ENCODE measurements at places on chromosomes 3 and 15.

GRCh38 chr3:168061332-168061996, 34.3 kb downstream of the GOLIM4 start:
- DNase-seq: no peak

- DNase-seq: peak; percentile 30
These were observed 621 bp downstream of the RGMA start for GRCh38 chr15:93088200-93088980.

DNA sequence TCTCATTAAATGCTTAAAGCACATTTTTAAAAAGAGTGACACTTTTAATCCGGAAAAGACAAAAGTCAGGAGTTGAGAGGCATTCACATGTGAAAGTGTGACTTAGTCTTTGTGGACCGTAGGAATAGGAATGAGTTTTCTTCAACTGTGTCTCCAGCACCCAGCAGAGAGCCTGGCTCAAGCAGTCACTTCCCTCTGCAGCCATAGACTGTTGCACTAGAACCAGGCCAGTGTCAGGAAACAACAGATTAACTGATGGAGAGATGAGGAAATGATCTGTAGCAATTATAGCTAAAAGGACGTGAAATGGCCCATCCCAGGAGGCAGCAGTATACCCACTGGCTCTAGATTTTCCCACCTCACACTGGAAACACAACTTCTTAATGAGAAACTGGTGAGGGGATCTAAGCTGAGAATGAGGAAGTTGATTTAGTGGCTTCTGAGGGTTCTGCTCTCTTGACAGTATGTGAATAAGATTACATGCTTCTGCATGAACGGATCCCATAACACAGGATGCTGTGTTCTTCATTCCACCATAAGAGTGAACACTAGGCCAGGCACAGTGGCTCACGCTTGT, 19.8 kb downstream of the CFAP92 start:
- DNase-seq: no peak

- no peak for DNase-seq
These were observed 36.7 kb downstream of the ABTB1 start for GRCh38 chr3:127709320-127710060.

DNA sequence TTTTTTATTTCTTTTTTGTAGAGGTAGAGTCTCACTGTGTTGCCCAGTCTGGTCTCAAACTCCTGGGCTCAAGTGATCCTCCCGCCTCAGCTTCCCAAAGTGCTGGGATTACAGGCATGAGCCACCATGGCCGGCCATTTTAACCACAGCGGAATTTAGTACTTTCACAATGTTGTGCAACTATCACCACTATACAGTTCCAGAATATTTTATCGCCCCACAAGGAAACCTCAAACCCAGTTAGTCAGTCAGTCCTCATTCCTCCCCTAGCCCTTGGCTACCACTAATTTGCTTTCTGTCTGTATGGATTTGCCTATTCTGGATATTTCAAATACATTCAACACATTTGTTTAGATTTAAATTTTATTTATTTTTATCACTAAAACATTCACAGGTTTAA, 15.5 kb upstream of the HOMER2 start:
- DNase-seq: no peak

DNA sequence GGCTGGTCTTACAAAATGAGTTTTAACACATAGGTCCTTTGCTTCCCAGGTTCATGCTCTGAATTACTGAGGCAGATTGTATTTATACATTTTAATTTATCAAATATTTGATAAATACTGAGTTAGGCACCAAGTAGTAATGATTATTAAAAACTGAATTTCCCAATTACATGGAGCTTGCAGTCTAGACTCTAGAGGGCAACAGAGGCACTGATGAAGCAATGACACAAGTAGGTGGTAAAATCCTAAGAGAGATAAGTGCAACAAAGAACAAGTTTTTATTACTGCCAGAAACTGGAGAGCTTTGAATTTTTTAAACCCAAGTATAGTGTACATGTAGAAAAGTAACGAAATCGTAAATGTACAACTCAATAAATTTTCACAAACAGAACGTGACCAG, 406.2 kb upstream of the RARB start:
- no peak for DNase-seq

- no peak for DNase-seq
These were observed 140.5 kb downstream of the FNDC3B start for GRCh38 chr3:172179680-172180399.

- DNase-seq: no peak
These were observed 78.5 kb downstream of the TRAK1 start for GRCh38 chr3:42169579-42170120.

DNA sequence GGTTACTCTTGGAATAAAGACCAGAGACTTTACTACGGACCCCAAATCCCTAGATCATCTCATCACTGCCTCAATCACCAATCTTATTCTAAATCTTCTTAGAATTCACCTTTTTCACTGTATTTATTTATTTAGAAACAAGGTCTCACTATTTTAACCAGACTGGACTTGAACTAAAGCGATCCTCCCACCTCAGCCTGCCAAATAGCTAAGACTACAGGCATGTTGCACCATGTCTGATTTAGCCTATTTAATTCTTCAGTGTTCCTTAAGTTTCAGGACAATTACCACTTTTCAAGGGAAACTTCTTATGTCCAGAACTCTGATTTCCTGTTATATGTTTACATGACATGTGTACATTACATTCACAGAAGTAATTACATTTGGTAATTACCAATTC, 238.0 kb upstream of the COL8A1 start:
- DNase-seq: no peak

GRCh38 chr3:52278510-52279069, at the start of gene WDR82:
Gene WDR82 (minus strand): TSS chr3:52278649. CDS start chr3:52278361, 288 bp downstream.
- peak; percentile 98 for DNase-seq

DNA sequence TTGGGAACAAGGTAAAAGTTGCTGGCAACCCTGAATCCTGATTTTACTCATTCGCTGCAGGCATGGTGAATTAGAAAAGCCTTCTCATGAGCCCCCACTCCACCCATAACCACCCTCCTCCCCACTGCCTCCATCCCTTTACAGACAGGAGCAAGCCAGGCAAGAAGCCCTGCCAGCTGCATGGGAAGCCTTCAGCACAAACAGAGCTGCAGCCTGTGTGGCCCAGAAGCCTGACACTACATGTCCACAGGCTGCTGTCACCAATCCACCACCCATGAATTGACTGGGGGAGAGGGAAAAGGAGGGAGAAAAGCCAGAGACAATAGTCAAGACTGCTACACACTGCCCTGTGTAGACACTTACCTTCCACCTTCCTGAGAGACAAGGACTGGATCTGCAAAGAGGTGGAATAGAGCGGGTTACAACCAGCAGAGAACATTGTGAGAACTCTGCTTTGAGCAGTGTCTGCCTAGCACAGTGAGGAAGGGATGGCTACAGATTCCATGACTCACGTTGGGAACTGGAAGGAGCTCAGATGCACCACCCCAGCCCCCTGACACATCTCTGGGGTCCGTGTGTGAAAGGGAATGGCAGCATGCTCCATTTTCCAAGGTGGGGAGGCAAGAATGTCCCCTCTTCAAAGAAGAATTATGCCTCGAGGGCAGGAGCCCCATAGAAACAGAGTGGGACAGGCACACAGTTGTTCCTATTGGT, 33.9 kb downstream of the DZIP1L start:
- DNase-seq: no peak

- no peak for DNase-seq
These were observed 69.4 kb downstream of the TFRC start for GRCh38 chr3:196012481-196012880.

DNA sequence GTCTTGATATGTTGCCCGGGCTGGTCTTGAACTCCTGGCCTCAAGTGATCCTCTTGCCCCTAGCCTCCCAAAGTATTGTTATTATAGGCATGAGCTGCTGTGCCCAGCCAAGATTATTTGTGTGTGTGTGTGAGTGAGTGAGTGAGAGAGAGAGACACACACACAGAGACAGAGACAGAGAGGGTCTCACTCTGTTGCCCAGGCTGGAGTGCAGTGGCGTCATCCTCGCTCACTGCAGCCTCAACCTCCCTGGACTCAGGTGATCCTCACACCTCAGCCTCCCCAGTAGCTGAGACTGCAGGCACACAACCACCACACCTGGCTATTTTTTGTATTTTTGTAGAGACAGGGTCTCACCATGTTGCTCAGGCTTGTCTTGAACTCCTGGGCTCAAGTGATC, 5.8 kb downstream of the ICE2 start:
- no peak for DNase-seq

DNA sequence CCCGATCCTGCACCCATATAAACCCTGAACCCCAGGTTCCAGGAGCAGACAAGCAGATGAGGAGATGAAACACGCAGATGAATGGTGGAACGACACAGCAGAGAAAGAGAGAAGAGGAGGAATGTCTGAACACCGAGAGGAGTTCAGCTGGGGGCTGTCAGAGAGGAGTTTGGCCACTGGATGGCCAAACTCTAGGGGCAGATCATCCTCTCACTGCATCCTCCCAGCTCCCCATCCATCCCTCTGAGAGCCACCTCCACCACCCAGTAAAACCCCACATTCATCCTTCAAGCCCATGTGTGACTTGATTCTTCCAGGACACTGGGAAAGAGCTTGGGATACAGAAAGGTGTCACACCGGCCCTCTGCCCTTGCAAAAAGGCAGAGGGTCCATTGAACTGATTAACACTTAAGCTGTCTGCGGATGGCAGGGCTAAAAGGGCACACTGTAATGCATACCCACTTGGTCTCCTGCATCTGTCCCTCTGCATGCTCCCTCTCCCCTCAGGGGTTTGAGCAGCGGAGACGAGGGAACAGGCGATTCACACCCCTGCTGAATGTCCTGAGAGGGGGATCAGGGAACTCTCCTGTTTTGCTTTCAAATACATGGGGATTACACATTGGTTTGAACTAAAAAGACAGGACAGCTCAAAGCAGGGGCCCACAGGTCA, 53.8 kb downstream of the TMED3 start:
- no peak for DNase-seq

DNA sequence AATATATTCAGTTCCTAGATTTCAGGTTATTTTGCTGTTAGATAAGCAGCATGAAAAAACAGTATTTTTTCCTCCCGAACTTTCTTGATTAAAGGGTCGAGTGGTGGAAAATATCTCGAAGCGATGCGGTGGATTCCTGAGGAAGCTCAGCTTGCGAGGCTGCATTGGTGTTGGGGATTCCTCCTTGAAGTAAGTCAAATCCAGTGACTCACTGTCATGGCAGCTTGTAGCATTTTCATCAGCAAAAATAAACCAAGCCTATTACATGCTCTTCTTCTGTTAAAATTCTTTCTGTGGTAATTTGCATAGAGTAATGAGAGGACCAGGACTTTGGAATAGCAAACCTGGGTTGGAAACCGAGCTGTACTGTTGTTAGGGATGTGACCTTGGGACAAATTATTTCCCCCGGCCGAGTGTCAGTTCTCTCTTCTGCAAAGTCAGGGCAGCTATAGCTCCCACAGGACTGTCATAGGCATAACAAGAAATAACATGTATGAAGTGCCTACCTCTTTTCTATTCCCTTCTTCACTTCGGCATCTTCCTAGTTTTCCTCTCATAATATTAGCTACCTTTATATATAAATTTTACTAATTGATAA, 75.6 kb downstream of the UBP1 start:
- no peak for DNase-seq

- no peak for DNase-seq
These were observed 2.2 kb downstream of the LCTL start for GRCh38 chr15:66563566-66564110.

DNA sequence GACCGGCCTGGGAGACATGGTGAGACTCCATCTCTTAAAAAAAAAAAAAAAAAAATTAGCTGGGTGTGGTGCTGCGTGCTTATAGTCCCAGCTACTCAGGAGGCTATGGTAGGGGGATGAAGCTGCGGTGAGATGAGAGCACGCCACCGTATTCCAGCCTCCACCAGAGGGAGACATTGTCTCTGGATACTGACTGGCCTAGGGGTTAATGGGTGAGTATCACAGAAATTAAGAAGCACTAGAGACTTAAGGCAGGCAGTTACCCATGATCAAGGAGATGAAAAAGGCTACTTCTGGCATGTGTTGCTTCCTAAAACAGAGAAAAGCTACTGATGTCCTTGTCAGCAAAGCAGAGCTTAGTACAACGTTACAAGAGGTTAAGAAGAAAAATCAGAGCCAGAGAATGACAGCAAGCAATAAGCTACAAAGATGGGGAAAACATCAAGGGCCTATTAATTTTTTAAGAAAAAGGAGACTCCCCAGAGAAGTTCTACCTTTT, 8.6 kb downstream of the TFRC start:
- peak; percentile 45 for DNase-seq

DNA sequence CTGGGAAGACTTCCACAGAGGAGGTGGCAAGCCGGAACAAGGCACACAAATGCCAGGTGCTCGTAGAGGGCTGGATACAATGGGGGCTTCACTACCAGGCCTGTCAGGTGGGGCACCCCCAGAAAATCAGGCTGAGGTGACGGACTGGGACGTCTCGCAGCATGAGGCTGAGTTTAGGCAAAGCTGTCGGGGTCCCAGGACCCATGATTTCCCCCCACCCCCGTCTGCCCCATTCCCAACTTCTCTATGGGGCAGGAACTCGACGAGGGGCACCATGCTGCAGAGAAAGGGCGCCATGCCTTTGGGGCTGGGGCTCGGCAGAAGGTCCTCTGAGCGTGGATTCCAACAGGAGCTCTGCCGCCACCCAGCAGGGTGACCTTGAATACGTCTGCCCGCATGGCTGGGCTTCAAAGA, 65.7 kb upstream of the HES1 start:
- DNase-seq: no peak

DNA sequence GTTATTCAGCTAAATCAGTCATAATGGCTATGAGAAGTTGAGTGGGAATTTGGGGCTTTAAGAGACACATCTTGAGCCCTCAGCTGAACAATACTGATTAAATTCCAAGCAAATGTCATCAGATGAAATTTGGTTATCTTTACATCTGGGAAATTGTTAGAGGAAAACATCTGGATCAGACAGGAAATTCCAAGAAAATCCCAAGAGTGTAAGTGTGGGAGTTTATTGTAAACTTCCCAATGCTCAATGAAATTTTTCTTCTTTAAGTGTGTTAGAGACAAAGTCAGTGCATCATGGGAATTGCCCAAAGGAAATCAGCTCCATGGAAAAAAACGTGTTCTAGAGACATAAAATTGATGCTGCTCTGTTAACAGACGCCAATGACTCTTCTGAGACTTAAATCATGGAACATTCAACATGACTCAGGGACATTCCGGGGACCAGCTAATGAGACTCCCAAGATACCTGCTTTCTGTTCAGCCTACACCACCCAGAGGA, 19.8 kb upstream of the DCLK3 start:
- DNase-seq: no peak

DNA sequence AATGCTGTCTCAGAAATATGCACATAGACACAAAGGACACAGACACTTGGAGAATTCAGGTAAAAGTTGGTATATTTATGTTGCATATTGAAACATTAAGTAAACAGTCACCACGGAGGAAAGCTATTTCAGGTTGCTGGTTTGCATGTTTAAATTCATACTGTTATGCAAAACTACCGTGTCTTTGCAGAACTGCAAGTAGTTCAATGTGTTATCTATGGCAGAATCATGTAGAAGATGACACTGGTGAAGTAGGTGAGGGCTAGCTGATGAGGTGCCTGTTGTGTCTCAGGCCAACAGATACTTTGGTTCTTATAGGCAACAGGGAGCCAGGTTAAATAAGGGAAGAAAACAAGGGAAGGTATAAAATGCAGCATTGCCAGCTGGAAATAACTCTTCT, 511.3 kb downstream of the DIPK2A start:
- no peak for DNase-seq
